ENCODE measurements at places on chromosomes 11 and 22.

DNA sequence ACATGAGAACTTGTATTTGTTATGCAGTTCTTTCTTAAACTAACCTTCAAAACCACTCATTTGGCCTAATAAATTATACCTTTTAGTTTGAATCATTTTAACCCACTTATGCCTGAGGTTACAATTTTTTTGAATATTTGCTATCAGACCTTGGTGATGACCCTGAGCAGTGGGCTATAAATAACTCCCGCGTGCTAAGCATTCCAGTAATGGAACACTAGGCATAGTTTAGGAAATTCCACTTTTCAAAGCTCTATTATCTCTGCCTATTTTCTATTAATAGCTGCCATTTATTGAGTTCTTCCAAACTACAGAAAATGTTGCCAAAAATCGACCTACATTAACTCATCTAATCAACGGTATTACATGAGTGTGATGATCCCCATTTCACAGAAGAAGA, 993.4 kb upstream of the FAT3 start:
- no peak for DNase-seq

- DNase-seq, result no peak
These were observed 805.5 kb downstream of the BRD1 start for GRCh38 chr22:49021926-49022815.

DNA sequence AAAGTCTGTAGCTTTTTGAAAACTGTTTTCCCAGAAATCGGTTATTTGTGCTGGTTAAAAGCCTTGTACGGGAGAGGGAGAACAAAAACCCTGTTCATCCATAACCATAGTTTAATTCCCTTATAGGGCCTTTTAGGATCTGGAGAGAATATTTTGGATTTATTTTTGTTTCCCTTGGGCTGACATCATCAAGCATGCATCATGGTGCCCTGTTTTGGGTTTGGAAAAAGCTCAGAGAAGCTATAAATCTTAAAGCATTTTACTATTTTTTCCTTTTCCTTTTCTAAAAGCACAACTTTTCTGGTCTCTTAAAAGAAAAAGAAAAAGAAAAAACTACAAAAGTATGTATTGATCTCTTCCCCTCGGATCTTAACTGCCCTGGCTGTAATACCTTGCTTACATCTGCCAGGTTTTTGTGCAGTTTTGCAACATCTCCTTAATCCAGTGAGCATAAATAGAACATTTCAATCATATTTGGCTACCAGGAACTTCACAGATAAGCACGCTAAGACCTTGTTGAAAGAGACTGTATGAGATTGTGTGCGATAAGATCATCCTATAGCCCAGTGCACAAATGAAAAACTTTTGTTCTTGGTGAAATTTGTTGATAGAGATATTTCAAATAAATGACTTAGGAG, 88.0 kb downstream of the ZBTB16 start:
- no peak for DNase-seq

GRCh38 chr11:47004595-47005033, 68.1 kb downstream of the CSTPP1 start:
- no peak for DNase-seq

DNA sequence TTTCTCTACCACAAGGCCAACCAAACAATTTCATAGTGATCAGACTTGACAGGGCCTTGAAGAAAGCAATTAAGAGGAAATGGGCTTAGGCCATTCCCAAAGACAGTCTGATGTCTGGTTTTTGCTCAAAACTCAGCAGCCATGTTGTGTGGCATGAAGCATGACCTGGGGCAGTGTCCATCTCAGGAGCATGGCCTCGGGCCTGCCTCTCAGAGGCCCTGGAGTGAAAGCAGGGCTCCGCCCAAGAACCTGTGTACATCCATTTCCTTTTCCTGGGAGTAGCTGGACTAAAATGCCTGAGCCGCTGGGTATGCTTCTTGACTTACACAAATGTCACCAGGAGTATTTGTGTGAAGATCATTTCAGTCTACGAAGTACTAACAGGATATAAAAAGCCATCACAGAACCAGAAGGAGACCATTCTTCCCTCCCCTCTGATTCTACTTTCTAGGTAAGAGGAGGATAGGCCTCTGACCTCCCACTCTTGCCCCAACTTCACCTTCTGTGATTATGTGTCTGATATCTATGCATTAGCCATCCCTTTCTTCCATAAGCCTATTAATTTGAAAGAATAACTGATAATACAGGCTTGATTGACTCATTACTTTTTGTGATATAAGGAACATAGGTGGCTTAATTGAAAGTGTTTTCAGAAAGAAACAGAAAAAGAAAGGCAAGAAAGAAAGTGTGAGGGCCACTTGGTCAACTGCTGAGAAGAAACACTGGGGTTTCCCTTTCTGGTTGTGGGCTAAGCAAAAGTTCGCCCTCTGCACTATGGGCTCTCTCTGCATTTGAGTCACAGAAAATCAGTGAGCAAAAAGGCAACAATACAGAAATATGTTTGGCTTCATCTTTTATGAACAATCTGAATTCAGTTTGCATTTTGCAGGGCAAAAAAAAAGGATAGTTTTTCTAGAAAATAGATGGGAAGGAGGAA, 188.6 kb upstream of the MTMR2 start:
- DNase-seq, result no peak

- no peak for DNase-seq
These were observed 15.0 kb upstream of the ZDHHC13 start for GRCh38 chr11:19101796-19102520.

GRCh38 chr22:38569972-38570778, at the start of gene DMC1:
Gene DMC1 (minus strand): TSS chr22:38570183. CDS start chr22:38568256, 1,927 bp downstream.
- DNase-seq, result peak; percentile 91

GRCh38 chr22:45952151-45952550, 24.8 kb downstream of the WNT7B start:
- no peak for DNase-seq

DNA sequence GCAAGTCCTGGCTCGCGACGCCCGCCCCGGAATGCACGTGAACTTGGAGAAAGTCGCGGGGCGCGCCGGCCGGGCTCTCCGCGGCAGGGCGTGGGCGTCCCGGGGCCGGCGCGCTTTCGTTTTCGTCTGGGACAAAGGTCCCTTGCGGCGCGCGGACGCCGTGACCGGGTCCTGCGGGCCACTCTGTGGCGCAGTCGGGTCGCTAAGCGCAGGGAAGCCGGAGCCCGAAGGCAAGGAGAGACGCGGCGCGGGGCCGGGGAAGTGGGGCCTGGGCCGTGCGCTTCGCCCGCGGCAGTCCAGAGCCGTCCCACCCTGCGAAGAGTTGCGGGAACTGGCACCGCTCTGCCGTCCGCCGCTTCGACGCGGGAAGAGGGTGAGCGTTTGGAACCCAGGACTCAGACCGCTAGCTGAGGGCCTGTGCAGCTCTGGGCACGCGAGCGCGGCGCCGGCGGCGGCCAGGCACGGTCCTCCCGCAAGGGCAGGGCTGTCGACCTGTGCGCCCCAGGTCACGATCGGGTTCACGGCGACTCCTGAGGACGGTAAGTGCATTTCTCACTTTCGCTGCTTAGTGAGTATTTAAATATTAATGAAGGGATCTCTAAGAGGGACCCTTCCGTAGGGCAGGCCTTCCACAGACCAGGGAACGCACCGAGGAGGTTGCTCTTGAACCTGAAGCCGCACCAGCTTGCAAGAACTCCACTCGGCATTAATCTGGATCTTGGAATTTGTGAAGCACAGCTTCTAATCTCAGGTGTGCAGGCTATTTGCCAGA, 78.0 kb upstream of the PPARA start:
- no peak for DNase-seq

- DNase-seq, result no peak
These were observed 24.6 kb upstream of the GRAMD4 start for GRCh38 chr22:46595545-46595944.

DNA sequence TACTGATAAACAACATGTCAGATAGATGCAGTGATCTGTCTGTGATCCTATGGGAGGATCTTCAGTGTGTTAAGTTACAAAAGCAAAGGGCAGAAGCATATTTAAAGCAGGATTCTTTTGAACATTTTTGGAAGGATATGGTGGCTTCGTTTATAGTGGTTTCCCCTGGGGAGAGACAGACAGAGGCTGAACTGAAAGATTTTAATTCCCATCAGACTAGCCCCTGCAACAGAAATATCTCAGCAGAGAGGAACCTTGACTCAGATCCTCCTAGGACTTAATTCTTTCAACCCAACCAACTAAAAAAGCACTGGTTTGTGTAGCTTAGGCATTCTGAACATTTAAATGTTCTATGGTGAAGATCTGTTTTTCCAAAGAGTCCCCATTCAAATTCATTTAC, 5.7 kb downstream of the CLTCL1 start:
- DNase-seq, result no peak

- no peak for DNase-seq
These were observed 50.0 kb upstream of the POU2AF1 start for GRCh38 chr11:111429066-111429506.

DNA sequence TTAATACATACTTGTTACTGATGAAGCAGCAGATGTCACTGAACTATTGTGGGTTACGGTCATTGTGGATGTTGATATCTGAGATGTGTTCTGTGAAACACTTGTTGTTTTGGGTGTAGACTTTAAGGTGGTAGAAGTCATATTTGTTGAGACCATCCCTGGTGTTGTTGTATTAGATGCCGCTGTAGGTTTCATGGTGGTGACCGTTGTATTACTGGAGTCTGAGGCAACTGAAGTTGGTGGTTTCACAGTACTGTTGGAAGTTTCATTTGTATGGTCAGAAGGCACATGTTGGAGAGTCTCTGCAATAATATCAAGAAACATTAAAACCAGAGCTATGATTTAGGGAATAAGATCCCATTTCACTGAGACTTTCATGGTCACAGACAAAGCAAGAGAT, 50.7 kb downstream of the TMEM123 start:
- no peak for DNase-seq

- DNase-seq, result no peak
These were observed 33.3 kb downstream of the DENND5A start for GRCh38 chr11:9231848-9232177.

DNA sequence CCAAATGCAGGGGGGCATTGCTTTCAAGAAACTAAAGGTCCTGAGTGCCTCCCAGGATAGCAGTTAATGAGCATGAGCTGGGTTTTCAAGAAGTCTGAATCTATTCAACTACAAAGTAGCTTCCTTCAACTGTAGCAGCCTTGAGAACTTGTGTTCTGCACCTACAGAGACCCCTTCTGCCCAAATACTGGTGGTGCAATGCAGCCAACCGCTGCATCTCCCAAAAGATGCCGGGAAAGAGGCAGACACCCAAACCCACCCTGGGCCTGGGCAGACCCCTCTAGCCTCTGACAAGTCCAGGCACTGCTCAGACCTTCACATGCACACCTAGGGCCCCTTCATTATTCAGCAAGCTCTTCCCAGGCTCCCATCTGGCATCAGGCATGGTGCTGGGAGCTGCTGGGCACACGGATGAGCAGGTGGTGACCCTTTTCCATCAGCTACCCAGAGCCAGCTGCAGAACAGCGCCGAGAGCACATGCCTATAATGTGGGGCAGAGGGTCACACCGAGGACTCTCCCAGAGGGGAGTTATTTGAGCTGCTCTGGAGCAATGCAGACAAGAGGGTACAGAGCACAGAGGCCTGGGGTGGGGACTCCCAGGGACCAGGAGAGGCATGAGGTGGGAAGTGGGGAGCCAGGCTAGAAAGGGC, 44.9 kb upstream of the ETS1 start:
- DNase-seq, result no peak

DNA sequence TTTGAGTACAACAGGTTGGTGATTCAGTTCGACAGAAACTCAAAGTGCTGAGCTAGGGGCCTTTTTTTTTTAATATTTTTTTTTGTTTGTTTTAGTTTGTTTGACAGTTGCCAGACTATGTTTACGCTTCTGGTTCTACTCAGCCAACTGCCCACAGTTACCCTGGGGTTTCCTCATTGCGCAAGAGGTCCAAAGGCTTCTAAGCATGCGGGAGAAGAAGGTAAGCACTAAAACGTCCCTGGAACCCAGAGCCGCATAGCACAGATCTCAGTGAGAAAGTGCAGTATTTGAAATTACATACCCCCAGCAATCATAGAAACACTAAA, 649 bp downstream of the PRRG4 start:
- no peak for DNase-seq

- DNase-seq, result no peak
These were observed 9.8 kb downstream of the KRTAP5-6 start for GRCh38 chr11:1706634-1707400.

DNA sequence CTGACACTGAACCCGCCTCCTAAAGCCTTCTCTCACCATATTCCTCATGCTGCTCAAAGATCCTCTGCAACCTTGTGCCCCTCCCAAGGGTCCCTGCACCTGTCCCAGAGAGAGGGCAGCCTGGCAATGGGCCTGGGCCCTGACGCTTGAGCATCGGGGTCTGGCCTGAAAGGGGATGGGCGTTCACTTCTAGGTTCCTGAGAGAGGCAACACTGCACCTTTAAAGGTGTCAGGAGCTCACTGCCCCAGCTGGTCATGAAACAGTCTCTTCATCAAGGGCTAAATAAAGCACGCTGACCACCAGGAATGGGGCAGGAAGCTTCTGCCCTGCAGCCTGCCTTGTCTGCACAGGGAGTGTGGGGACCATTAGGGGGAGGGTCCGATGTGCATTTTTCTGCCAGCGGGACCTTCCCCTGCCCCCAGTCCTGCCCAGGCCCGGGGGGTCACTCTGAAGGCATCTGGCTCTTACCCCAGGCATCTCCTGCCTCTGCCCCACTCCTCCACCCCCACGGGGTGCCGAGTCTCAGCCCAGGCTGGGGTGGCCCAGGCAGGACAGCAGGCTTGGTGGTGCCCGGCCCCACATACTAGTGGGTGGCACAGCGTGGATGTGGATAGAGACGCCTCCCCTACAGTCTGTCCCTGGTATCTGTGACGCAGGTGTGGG, 3.5 kb downstream of the C11orf21 start:
- no peak for DNase-seq

DNA sequence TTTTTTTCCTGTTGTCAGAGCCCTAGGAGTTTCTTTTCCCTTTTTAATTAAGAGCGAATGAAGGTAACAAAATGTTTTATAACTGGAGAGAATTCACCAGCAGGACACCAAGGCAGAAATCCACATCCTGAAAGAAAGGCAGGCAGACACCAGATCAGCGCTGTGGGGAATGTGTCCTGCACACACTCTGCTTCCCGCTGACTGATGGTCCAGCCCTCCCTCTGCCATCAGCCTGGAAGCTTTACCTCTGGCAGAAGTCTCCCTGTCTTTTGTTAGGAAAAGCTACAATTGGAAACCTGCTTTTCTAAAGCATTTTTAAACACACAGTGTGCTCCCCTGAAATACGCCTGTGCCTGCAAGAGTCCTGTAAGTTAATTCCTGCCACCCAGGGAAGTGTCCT, 638.5 kb downstream of the NTM start:
- no peak for DNase-seq

GRCh38 chr11:80462211-80462610, 1021.4 kb upstream of the TENM4 start:
- no peak for DNase-seq

GRCh38 chr11:46361283-46362155, 14.3 kb downstream of the DGKZ start:
- no peak for DNase-seq

DNA sequence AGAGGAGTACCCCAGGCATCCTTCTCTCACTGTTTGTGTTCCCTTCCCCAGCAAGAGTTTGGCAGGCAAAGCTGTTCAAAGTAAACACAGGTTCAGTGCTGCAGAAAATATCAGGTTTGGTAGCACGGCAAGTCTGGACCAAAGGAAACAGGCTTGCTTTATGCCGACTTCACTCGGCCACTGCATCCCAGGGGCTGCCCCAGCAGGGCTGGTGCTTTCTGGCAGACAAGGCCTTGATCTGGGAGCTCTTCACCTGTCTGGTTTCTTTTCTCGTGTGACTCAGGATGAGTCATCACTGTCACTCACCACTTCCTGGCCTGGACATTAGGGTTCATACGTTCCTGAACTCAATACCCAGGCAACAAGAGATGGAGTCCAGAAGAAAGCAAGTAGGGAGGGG, 52.6 kb upstream of the NAV2 start:
- DNase-seq, result no peak

GRCh38 chr22:41240377-41241132, at the start of gene CHADL:
Gene CHADL (minus strand): TSS chr22:41240931. CDS start chr22:41240881, 50 bp downstream.
- DNase-seq, result no peak

- no peak for DNase-seq
These were observed 16.6 kb downstream of the IRAG1 start for GRCh38 chr11:10676919-10677318.

Data from stimulated activated CD8-positive, alpha-beta memory T cell treated with anti-CD3 and anti-CD28 coated beads, Interleukin-7, amount 100 ng/mL, for 1 hour (primary cell).